Stimulated activated CD4-positive, alpha-beta T cell treated with anti-CD3 and anti-CD28 coated beads, Interleukin-15, amount 100 ng/mL, for 48 hours (primary cell): ENCODE measurements at places on chromosomes 2 and 18.

DNA sequence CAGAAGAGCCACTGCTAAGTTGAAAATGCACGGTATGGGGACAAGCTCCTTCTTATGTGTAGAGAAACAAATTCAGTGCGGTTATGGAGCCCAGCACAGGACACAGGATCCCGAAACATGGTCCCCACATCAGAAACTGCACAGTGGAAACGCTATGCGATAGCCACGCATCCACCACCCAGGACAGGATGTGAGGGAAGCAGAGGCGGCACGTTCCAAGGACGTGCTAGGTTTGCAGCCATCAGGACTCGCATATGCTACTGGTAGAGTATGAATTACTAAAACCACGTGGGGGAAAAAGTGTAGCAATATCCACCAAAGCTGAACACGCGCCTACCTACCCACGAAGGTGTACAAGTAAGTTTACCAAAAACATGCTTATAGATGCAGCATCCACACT lies 34.7 kb upstream of the SNTG2 start:
- DNase-seq: no peak

GRCh38 chr2:69285379-69285894 lies 101.6 kb downstream of the GFPT1 start:
- DNase-seq: no peak

DNA sequence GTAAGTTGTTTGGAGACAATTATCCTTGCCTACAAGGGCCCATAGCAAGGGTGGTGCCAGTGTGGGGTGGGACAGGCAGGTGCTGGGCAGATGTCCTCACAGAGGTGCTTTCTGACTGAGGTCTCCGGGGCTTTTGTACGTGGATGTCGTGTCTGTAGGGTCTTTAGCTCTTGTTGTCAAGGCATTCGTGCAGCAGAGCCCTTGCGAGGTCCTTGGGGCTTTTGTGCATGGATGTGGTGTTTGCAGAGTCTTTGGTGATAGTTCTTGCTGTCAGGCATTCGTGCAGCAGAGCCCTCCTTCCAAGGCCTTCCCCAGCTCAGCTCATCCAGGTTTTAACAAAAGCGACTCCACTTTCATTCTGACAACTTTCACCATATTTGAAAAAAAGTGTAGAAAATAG lies 116.0 kb upstream of the TMEM18 start:
- DNase-seq: no peak

GRCh38 chr2:152421521-152422370 lies 86.8 kb downstream of the FMNL2 start:
- DNase-seq: no peak

DNA sequence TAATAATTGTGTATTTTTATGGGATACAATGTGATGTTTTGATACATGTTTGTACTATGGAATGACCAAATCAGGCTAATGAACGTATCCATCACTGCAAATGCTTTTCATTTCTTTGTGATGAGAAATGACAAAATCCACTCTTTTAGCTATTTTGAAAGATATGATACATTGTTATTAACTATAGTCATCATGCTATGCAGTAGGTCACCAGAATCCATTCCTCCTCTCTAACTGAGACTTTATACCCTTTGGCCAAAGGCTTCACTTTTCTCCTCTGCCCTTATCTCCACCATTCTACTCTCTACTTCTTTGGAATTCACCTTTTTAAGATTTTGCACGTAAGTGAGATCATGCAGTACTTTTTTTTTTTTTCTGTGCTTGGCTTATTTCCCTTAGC lies 44.5 kb upstream of the TMEM17 start:
- DNase-seq: no peak

GRCh38 chr2:71463342-71463654 lies 9.9 kb downstream of the DYSF start:
- DNase-seq: no peak

DNA sequence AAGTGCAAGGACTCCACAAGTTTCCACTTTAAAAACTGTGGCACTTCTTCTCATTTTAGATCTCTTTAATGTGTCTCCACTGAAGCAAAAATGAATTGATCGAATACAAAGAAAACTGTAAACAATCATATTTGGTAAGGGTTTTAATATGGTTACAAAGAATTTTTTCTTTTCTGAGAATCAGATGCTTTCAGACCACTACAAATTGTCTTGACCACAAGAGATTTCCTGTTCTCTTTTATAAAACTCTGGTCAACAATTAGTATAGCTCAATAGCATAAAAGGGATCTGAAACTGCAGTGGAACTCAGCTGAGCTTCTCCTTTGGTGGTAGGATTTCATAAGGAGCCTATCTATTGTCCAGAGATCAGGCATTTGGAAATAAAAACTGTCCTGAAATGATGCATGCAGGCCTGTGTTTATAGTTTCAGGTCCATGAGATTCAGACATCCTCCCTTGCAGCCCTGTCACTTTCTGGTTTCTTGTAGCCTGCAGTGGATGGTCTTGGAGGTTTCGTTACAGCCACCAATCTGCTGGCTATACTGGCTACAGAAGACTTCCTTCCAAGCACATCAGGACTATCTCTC lies 120.0 kb downstream of the DOCK10 start:
- DNase-seq: no peak

DNA sequence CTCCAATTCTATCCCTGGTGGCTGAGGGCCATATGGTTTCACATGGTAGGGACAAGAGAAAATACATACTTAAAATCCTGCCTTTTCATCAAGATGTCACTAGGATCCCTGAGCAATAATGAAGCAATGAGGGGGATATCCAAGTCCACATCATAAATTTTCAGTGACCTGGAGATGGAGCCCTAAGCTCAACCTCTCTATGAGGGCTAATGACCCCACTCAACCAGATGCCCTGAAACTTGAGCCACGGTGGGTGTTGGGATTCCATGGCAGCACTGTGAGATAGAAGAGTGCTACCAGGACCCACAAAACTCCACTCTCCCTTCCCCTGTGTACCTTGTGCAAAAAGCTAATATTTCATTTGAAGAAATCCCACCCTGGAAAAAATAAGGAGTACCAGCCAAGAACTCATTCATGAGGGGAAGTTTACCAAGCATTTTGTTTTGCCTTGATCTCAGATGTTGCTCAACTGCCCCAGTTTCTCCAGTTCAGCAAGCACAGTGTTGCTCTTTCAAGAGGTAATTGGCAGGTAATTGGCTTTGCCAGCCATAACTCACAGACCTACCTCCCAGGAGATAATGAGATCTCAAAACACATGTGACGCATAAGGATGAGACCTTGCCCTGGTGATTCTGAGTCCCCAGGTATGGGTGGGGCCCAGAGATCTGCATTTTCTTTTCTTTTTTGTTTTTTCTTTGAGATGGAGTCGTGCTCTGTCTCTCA lies 51.0 kb upstream of the TTC39C start:
- DNase-seq: no peak

GRCh38 chr2:9095690-9096089 lies 92.2 kb upstream of the MBOAT2 start:
- no peak for DNase-seq

- no peak for DNase-seq
These were observed 288.0 kb upstream of the TNP1 start for GRCh38 chr2:217147818-217148217.

DNA sequence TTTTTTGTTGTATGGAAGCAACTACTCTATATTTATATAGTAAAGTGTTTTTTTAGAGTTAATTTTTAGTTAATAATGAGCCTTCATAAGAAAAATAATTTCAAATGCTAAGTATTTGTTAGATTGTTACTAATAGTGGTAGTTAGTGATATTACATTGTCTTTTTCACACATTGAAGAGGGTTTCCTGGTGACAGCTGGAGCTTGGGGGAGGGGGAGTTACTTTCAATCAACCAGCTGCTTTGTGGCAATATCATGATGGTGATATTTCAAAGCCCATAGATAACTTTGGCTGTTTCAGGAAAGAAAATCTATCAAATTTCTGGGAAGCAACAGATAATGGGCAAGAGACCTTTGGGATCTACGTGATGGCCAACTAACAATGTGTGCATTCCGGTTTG lies 4.1 kb downstream of the RHBDD1 start:
- DNase-seq: no peak

- no peak for DNase-seq
These were observed 105.9 kb upstream of the RBBP8 start for GRCh38 chr18:22827216-22827615.

DNA sequence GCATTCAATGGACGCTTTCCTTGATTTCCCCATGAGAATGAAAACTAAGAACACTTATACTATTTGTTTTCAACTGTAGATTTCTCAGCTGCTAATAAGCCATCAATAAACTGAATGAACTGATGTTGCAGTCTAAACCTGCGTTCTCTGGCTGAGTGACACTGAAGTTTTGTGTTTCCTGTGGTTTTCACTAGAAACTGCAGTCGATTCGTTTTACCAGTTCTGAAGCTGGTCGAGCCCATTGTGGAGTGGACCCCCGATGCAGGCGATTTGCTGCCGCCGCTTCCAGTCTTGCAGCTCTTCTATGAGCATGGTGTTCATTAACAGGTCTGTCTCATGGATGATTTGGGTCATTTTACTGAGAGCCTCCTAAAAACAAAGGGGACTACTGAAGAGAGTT lies 50.6 kb upstream of the STAT1 start:
- no peak for DNase-seq

DNA sequence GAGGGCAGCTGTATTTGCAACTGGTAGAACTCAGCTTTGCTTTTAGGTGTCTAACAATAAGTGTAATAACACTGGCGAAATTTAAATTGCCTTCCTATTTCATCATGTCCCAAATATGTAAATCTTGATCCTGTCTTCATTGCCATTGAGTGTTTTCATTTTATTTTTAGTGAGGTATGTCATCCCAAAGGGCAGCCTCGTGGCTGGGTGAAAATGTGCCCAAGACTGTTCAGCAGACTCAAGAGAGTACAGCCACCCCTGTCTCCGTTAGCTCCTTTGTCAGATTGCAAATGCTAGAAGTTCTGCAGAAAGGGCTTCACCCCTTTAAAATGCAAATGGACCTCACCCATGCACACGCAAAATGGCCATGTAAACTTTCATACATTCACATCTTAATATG lies 278.8 kb downstream of the RND3 start:
- no peak for DNase-seq

DNA sequence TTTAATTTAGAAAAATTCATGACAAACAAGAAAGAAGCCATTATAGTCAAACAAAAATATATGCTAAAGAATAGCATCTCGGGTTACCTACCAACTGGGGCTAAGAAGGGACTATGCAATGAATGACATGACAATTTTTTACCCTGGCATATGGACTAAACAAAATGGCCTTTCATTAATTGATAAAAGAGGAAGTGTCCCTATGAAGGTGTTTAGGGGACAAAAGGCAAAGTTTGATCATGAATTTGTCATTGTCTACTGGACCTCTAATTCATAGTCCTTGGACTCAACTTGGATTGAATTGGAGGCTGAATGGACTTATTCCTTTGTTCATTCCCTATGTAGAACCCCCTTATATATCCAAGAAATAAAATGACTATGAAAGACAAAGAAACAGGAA lies 12.7 kb downstream of the MAIP1 start:
- DNase-seq: no peak

DNA sequence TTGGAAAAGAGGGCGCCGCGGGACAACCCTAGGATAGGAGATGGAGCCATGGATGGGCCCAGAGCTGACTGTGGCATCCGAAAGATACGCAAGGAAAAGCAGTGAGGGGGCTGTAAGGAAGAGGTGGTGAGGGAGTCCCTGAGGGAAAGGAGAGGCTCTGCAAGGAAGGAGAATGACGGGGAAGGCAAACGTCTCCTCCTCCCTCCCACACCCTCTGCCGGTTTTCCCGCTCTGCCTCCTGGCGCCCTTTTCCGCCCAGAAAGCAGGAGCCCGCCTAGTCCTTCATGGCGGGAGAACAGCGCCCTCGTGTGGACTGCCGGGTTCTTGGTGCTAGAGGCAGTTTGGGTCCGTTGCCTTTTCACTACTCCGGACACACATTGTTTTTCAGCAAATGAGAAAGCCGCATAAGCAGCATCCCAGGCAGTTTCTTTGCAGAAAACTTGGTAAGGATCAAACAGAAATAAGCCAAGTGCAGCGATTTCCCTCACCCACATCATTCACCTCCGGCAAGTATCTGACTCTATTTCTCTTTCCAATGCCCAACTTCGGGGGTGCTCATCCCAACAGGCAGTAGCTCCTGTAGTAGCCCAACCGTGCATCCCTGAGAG lies 200.4 kb downstream of the INO80D start:
- DNase-seq: peak; percentile 47

DNA sequence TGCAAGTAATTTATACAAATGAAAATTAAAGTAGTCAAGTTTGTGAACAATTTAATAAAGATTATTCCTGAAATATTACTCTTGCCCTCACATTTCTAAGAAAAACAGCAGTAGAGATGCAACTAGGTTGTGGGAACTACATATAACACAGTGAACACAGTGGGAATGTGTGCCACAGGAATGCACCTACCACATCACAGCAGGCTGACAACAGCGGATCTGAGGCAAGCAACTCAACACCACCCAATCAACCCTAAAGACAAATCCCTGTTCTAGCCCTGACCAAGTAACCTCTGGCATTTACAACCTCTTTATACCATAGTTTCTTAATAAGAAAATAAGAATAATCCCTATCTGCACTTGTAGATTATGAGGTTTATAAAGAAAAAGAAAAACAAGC lies 23.4 kb downstream of the MBOAT2 start:
- DNase-seq: no peak

GRCh38 chr2:45272549-45273265 lies 263.5 kb upstream of the SIX2 start:
- no peak for DNase-seq

GRCh38 chr18:7202169-7202568 lies 28.7 kb upstream of the LRRC30 start:
- no peak for DNase-seq

GRCh38 chr2:201280191-201281040 lies 20.1 kb downstream of the CASP8 start:
- DNase-seq: no peak

- no peak for DNase-seq
These were observed 13.1 kb downstream of the ASPRV1 start for GRCh38 chr2:69948032-69948962.

- DNase-seq: no peak
These were observed 238.8 kb downstream of the RNF152 start for GRCh38 chr18:61653823-61654551.

- DNase-seq: no peak
These were observed 362.7 kb downstream of the CPS1 start for GRCh38 chr2:210919128-210919527.

DNA sequence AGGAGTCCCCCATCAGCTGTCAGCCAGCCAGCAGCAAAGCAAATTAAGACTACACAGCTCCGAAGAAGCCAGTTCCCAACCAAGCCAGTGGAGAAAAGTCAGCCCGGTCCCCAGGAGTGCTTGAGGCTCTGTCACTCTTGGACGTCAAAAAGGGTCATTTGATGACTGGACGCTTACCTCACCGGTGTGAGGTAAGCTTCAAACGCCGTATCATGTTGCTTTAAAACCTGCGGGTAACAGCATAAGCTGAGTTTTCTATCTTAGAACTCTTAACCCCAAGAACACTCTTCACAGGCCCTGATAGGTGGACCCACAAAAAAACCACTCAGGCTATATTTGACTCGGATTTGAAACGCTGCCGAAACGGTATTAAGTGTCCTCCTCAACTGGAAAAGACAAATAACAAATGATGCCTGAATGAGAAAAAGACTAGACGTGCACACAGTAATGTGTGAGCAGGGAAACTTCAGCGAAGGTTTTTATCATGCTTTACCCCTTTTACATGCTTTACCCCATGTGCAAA lies 682 bp upstream of the LNPK start:
- no peak for DNase-seq

GRCh38 chr2:64708829-64709228 lies 55.1 kb upstream of the SERTAD2 start:
- no peak for DNase-seq
